RWPE1 (cell line): ENCODE measurements at places on chromosomes 1 and 21.

DNA sequence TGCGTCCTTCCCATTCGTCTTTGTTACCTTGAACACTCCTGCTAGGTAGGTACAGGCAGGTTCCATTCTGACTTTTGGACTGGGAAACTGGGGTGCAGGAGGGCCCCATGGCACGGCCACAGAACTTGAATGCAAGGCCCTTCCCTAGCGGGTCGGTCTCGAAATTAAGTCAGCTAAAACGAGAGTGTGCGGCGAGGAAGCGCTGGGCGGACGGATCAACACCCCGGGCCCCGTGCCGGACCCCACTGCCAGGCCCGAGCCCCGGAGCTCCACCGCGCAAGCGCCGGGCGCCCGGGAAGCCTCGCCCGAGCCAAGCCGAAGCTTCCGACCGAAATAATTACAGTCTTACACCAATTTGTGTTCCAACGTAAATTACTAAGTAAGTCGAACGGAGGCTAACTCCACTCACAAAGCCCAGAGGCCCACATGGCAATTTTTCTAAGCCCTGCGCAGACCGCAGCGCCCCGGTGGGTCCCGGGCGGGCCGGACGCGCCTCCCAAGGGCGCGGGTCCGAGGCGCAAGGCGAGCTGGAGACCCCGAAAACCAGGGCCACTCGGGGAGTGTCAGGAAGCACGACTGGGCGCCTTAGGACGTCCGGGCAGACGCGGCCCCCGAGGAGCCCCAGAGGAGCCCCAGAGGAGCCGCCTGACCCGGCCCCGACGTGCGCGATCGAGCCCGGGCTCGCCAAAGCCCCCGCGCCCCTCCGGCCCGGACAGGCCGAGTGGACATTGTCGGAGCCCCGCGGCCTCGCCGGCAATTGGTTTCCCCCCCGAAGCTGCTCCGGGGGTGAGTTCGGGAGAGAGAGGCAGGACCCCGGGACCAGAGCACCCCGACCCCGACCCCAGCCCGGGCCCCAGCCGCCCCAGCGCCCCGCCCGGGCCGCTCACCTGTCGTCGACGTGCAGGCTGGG is 624 bp downstream of the RIPK4 start:
- no peak for DNase-seq

DNA sequence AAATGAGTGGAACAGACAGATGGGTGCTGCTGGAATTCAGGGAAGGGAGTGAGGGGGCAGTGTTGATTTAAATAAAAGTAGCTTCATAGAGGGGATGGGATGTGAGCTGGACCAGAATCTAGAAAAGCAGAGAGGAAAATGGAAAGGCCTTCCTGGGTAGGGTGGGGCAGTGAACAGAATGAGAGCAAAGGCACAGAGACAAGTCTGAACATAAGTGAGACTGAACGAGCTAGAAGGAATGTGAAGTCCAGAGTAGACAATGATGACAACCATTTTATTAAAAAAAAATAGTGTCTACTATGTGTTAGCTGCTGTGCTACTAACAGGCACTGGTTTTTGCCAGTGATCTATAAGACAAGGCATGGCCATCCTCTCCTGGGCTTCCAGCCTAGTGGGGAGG is 36.0 kb downstream of the ELK4 start:
- peak; percentile 54 for DNase-seq

DNA sequence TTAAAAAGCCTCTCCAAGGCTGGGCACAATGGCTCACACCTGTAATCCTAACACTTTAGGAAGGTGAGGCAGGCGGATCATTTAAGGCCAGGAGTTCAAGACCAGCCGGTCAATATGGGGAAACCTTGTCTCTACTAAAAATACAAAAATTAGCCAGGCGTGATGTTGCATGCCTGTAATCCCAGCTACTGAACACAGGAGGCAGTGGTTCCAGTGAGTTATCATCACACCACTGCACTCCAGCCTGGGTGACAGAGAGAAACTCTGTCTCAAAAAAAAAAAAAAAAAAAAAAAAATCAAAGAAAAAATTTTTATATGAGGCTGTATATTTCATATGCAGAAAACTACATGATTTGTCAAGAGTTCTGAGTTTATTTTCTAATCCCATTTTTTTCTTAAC is 1107.1 kb upstream of the TMPRSS15 start:
- DNase-seq = no peak

- no peak for DNase-seq
Observed at GRCh38 chr1:172203135-172203823, 217.2 kb upstream of the C1orf105 start.

- DNase-seq = no peak
Observed at GRCh38 chr1:71357708-71358107, 276.9 kb upstream of the ZRANB2 start.

DNA sequence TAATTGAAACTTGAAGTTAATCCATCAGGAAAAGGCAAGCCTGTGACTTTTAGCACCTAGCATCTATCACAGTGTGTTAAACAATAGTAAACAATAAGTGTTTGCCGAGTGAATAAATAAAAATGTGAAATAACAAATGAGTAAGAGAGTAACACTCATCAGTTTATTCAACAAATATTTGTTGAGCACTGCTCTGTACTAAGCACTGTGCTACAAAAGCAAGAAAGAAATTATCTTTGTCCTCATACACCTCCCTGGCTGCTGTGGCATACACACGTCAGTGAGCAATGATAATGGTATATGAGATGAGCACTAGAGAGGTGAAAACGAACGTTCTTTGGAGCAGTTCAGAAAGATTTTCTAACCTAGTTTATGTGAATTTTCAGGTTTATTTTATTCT is 295.0 kb upstream of the LRRC7 start:
- no peak for DNase-seq

- DNase-seq = no peak
Observed at GRCh38 chr1:212315907-212316306, 30.7 kb downstream of the PPP2R5A start.

DNA sequence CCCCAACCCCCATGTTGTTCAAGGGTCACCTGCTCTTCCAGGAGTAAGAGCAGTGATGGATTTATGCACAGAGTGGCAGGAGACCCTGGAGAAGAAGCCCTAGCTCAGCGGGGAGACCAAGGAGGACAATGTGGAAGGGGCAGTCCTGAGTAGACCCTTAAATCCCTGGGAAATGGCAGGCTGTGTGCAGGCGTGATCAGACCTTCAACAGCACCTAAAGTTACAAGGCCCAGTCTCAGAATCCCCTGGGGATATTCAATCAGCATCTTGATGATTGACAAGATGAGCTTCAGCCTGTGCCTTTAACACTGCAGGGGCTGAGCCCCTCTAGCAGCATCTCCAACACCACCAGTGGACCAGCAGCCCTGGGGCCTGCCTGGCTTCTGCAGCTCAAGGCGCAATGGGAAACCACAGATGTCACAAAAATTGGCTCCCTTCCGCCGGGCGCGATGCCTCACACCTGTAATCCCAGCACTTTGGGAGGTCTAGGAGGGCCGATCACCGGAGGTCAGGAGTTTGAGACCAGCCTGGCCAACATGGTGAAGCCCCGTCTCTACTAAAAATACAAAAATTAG is 60.4 kb downstream of the IRF2BP2 start:
- no peak for DNase-seq

DNA sequence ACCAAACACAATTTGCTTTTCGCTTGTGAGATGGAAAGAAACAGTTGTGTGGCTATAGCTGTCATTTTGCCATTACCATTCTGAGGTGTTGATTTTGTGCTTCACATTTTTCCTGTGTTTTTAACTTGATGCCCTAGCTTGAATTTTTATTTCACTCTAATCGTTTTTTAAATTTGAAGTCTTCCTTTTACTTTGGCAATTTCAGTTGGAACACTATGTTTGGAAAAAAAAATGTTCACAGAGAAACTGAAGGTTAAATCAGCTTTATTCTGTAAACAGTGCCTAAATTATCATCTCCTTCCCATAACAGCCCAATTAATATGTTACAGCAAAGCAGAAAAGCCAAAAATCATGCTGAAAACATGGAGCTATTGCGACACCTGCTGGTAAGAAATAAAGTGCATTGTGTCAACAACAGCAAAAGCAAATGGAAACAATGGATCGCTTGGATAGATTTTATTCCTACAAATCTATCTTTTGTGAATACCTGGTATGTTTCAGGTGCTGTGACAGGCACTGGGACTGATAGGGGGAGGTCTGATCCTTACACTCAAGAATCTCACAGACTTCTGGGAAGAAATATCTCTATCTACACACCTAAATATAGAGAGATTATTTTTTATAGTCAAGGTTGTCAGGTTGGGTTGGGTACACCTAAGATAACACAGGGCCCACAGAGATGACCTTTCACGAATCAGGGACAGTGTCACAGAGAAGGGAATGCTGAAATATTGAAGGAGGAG is 16.2 kb upstream of the ERICH3 start:
- DNase-seq = peak; percentile 20

DNA sequence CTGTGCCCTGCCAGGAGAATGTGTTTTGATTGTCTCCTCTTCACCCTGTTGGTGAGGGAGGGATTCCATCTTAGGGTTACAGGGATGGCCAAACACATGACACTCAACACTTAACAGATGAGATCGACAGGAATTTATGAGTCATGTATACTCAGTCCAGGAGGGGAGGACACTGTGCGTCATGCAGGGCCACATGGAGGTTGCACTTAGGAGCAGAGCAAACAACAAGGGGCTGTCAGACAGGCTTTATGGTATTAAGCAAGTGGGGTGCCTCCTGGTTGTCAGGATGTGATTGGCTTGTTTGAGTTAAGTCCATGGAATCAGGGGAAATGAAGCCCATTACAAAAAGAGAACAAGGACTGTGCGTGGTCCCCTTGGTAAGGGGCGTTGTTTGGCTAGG is 26.9 kb downstream of the EDARADD start:
- peak; percentile 53 for DNase-seq

DNA sequence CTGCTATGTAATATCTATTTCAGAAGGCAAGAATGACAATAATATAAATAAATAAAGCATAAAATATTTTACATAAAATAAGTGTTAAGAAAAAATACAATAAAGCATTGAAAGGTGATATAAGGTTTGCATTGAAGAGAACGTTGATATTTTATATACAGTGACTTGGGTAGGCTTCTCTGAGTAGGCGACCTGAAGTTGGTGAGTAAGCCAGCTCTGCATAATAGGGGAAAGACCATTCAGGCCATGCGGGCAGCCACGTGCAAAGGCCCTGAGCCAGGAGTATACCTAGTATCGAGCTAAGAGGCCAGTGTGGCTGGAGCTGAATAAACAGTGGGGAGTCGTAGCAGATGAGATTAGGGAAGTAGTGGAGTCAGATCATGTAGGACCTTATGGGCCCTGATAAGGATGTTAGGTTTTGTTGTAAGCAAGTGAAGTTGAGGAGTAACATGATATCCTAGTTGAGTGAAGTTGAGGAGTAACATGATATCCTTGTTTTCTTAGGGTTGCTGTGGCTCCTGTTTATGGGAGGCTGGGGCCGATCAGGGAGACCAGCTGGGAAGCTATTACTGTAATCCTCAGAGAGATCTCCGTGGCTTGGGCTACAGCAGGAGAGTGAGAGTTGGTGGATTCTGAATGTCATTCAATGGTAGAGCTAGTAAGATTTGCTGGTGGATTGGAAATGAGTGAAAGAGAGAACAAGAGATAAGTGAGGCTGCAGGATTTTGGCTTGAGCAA is 22.0 kb downstream of the KCNK1 start:
- DNase-seq = no peak

DNA sequence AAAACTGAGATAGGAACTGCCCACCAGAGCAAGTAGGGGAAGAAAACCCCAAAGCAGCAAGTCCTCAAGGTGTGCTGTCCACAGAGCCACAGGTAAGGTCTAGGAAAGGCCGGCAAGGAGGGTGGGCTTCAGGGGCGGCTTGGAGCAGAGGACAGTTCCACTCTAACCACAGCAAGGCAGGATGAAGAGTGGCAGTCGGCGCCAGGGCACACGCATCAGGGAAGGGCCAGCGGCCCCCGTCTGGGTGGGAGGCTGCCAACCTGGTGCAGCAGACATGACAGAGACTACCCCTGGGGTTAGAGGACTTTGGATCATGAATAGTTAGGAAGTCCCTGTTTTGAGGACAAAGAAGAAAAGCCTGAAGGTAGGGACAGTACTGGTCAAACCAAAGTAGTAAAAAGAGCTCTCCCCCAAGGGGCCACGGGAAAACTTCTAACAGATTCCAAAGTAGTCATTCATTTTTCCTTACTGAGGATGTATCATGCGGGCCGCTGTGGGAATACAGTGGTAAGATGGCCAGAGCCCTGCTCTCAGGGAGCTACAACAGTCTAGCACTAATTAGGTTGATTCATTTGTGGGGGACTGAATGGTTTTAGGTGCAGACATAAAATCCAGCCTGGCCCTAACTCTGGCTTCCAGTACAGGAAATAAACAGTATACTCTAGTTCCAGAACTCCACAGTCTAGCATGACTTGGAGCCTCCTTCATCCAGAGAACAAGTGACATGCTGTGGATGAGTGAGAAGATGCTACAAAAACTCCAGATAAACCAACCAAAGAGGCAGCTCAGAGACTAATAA is 3.5 kb upstream of the RAP1GAP start:
- no peak for DNase-seq

DNA sequence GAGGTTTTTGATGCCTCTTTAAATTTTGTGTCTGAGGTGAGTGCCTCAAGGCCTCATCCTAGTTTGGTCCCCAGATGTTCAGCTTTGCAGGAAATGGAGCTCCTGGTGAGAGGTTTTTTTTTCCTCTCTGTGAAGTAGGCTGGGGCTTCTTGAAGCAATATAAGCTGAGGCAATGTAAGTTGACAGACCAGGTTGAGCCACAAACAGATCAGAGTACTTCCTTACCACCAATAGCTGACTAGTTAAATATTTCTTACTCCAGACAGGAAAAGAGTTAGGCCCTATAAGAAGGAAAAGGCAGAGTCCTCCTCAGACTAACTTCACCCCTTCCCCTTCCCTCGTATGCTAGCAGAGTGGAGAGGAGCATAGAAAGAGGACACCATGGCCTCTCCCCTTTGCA is 341.0 kb downstream of the LMO4 start:
- no peak for DNase-seq

DNA sequence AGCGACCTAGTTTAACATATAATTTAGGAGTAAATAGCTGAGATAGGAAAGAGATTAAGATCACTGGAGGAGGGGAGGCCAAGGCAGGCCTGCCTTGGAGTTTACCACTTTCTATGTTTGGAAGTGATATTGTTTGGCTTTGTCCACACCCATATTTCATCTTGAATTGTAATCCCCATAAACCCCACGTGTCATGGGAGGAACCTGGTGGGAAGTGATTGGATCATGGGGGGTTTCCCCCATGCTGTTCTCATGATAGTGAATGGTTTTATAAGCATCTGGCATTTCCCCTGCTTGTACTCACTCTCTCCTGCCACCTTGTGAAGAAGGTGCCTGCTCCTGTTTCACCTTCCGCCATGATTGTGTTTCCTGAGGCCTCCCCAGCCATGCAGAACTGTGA is 58.3 kb upstream of the ARTN start:
- no peak for DNase-seq

DNA sequence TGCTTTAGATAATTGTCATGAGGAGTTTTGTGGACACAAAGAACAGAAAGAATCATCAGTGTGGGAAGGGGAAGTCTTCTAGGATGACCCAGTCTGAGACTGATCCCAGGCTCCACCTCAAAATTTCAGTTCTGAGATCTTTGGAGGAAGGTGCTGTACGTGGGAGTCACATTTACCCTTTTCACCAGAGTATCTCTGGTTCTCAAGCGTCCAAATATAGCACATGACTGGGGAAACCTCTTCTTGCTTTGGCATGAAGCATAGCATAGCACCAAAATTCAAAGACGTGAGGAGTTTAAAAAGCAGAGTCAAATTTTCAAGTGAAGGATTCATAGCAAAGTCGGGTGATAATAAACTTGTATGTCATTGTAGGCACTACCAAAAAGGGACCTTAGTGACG is 96.5 kb downstream of the LRRC53 start:
- DNase-seq = no peak
